Fibroblast of upper back skin (primary cell): ENCODE measurements at places on chromosomes 6 and 20.

DNA sequence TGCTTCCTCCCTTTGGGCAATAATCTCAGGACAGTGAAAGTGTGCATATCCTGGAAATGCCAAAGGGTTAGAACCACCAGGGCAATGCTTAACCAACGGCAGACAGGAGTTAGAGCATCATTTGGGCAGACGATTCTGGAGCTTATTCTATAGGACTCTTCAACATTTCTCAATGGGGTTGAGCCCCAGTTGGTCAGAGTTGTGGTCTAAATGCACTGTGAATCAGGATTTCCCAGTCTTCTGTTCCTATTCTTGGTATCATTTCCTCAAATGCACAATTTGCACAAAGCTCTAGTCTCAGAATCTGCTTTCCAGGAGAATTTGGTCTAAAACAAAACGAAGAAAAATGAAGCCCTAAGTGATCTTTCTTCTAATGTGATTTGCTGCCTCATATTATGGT is 389.6 kb upstream of the JAG1 start:
- no peak for DNase-seq

DNA sequence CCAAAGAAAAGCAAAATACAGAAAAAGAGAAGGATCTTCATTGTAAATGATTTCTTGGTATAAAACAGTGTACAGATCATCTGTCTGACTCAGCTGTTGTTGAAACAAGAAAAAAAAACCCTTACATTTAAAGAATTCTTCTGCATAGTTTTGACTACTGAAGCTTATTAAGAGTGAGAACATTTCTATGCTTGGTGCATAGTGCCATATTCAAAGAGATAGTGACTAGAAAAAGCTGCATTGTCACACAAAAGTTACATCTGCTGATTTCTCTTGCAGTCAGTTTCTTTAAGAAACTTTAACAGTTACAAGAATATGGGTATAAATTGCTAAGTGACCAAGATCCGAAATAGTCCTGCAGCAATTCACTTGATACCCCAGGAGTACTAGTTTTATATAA is at the start of gene DEFB112:
TSS of gene DEFB112 (minus strand) at position 101 of the 400 bp plus-strand sequence. CDS start at position 41, 60 bp downstream.
- no peak for DNase-seq

DNA sequence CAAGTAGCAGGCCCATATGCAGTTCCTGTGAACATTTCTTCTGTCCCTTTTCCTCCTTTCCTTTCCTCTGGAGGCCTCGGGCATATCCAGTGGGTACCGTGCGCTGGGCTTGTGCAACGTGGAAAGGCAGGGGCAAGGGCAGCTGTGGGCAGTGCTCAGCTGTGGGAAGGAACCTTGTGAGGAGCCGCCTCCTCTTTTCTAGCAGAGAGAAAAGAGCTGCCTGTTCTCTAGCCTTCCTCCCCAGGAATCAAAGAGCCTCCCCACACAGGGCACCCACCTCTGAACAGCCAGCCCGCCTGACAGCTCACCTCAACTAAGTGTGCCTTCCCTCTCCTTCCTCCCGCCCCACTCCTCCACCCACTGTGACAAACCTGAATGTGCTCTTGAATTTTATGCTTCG is 143.3 kb upstream of the HDDC2 start:
- no peak for DNase-seq

- no peak for DNase-seq
Measured at GRCh38 chr6:13113981-13114593, 214.2 kb downstream of the TBC1D7 start.

DNA sequence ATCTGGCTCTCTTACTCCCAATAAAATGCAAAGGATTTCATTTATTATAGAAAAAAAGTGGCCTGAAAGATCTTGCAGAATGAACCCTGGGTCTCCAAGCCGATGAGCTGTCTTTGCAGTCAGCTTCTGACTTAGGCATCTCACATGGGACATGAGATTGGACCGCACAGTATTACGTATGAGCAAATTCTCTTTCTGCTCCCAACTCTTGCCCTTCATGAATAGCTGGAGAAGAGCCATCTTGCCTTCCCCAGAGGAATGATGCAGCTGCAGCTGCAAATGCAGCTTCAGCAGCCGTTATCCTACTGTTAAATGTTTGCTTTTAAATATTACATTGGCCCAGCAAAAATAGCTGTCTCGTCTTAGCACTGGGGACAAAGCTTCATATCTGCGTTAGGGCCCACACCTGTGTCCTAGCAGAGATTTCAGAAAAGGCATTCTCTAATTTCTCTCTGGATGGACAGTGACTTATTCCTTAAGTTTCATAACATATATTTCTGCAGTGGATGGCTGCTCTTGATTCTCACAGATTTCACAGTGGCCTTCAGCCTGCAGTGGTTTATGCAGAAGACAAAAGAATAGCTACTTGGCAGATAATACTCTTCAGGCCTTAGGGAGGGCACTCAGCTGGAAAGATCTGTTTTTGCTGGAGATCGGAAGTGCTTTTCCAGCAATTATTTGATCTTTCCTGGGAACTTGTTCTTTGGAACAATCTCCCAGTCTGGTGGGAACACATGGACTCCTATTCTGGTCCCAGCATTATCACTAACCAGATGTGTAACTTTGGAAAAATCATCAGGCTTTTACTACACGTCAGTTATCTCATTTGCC is 129.2 kb downstream of the FYN start:
- DNase-seq, result peak; percentile 90

DNA sequence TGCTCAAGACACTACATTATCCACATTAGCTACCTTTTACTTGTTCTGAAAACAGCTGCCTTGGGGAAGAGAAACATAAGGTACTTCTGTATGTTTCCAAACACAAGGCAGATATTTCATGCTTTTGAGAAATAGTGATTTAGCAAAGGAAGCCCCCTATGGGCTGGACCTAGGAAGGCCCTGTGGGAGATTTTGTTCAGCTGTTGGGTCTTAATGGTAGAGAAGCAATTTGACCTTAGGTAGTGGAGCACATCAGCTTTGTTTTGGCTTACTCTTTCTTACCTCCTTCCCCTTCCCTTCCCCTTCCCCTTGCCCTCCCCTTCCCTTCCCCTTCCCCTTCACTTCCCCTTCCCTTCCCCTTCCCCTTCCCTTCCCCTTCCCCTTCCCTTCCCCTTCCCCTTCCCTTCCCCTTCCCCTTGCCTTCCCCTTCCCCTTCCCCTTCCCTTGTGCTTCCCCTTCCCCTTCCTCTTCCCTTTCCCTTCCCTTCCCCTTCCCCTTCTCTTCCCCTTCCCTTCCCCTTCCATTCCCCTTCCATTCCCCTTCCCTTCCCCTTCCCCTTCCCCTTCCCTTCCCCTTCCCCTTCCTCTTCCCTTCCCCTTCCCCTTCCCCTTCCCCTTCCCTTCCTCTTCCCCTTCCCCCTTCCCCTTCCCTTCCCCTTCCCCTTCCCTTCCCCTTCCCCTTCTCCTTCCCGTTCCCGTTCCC is 84.6 kb downstream of the ANKS1A start:
- DNase-seq, result no peak

DNA sequence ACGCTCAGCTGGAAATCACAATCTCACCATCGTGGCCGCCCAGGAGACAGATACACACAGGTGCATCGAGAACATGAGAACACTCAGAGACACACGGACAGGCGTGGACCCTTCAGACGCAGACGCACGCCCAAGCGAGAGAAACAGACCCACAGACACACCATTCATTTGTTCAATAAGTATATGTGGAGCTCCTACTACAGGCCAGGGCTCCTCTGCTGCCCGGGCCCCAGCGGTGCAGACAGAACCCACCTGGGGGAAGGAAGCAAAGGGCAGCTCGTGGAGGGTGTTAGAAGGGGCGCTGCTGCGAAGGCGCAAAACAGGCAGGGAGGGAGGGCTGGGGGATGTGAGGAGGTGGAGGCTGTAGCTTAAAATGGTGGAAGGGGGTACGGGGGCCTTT is 39.2 kb downstream of the SRC start:
- no peak for DNase-seq

GRCh38 chr6:11324453-11325015 is 92.1 kb upstream of the NEDD9 start:
- no peak for DNase-seq

DNA sequence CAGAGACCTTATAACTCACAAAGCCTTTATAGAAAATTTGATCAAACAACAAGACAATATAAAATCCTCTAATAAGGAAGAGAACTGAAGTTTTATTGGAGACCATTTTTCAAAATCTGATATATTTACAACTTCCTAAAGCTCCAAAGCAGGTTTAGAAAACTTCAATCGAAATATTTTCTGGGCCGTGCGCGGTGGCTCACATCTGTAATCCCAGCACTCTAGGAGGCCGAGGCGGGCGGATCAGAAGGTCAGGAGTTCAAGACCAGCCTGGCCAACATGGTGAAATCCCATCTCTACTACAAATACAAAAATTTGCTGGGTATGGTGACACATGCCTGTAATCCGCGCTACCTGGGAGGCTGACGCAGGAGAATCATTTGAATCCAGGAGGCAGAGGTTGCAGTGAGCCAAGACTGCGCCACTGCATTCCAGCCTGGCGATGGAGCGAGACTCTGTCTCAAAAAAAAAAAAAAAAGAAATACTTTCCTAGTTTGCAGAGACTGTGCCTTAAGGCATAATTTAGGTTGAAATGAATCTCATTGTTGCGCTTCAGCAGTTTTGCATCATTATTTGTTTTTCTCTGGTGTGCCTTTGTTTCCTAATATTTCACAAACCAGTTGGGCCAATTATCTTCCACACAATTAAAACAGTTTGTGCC is 60.6 kb upstream of the ASIP start:
- DNase-seq, result peak; percentile 26

DNA sequence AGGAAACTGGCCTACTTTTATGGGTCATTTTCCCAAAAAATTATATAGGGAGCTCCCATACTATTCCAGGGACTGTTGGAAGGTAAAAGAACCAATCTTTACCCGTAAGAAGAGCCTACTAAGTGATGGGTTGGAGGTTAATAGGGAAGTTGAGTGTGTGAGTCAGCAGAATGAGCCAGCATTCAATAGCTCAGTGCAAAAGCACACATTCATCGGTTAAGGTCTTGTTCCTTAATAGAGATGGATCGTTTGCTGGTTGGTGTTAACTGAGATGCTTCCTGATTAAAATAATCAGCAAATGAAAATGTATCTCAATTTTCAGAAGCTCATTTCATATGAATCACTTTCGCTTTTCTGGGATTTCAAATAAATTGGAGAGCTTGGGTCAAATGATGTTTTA is 115.3 kb upstream of the MRPS10 start:
- no peak for DNase-seq

- DNase-seq, result peak; percentile 91
Measured at GRCh38 chr6:73798592-73798991, 102.6 kb downstream of the CD109 start.

GRCh38 chr6:33433001-33433543 is 13.2 kb downstream of the SYNGAP1 start:
- no peak for DNase-seq

- no peak for DNase-seq
Measured at GRCh38 chr6:42269553-42269952, 51.9 kb upstream of the MRPS10 start.

- no peak for DNase-seq
Measured at GRCh38 chr6:147811913-147812629, 303.6 kb downstream of the SAMD5 start.

GRCh38 chr6:139508576-139508975 is 134.1 kb upstream of the CITED2 start:
- no peak for DNase-seq

GRCh38 chr6:149221774-149222070 is 95.8 kb upstream of the TAB2 start:
- peak; percentile 78 for DNase-seq

- DNase-seq, result no peak
Measured at GRCh38 chr6:24949020-24949569, 13.3 kb upstream of the RIPOR2 start.

DNA sequence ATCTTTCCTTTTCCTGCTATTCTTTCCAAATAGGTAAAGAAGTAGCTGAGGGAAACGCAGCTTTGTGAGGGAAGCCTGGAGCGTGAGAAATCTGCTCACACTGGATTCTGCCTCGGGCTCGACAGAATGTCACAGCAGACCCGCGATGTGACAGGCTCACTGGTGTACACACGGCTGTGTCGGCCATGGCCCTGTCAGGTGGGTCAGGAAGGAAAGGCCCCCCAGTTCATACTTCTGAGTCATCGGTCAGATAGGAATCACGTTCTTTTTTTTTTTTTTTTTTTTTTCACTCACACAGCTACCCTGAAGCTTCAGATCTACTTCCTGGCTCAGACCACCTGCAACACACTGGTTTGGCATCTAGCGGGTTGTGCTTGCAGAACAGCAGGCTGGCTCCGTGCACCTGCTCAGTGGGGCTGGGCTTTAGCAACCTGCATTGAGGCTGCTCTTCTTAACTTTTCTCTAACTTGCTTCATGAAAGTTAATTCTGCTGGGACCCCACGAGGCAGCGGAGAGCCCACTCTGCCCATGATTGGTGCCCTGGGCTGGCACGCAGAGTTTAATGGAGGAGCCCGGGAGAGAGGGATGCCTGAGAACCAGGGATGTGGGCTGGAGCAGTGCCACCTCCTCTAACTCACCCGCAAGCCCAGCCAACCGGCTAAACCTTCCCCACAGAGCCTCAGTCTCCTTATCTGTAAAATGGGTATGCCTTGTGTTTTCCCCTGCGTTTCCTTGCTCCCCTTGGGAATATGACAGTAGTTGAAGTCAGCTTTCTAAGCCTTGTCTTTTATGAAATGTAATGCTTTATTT is 61.5 kb upstream of the FNDC1 start:
- DNase-seq, result no peak

DNA sequence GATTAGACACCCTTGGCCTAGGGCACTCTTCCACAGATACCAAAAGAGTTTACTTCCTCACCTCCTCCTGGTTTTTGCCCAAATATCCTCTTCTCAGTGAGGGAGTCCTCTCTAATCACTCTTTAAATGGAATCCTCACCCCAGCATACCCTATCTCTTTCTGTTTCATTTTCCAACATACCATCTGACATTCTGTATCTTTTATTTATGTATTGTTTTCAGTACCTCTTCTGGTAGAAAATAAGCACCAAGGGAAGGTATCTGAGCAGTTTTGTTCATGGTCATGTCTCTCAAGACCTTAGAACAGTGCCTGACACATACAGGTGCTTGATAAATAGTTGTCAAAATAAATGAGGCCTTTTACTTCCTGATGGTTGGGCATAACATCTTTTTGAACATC is 55.1 kb downstream of the KIAA0408 start:
- no peak for DNase-seq

DNA sequence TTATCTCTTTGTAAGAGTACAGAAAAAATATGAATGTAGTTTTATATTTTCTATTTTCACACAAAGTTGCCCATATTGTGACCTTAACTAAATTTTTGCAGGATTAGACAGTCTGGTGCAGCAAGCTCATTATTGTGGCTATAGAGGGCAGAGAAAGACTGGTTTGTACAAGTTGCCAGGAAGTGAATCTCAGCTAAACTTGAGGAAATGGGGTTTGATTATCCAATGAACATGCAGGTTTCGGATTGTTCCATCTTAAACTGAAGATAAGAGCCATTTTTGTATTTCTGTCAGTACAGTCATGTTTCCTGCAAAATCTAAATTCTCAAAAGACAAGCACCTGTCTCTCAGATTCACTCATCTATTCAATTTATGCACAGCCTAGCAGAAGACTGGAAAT is 390.9 kb downstream of the MMUT start:
- DNase-seq, result no peak

GRCh38 chr6:43934183-43934802 is 164.3 kb downstream of the VEGFA start:
- DNase-seq, result no peak
